Activated naive CD8-positive, alpha-beta T cell treated with anti-CD3 and anti-CD28 coated beads, Interleukin-2, amount 10 ng/mL, durations not matched to agents 7 days and 5 days (primary cell): ENCODE measurements at places on chromosomes 11 and 22. TPM values are rescaled to one million over a fixed set of nuclear protein-coding genes. Genes with fewer than 3 reads are reported as not detected.

Gene TBX10
- total RNA-seq: not detected

Gene MUC2
- not detected for total RNA-seq

Gene KCNC1
- not detected for total RNA-seq

DNA sequence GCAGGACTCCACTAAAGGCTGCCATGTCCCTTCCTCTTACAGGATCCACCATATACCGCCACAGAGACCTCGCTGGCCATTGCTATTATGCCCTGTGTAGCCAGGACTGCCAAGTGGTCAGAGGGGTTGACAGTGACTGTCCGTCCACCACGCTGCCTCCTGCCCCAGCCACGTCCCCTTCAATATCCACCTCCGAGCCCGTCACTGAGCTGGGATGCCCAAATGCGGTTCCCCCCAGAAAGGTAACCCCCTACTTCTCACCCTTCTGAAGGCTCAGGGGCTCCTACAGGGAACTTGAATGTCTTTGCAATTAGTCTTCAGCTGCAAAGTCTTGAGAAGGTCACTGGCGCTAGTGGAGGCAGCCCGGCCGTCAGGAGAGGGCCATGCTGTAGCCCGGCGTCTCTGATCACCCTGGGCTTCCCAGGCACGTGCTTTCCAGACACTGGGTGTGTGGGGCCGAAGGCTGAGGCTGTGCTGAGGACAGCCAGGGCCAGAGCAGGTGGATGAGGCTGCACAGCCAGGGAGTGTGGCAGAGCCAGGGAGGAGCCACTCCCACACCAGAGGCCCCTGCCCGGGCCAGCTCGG, 30.0 kb upstream of the MUC5B start:
- peak; percentile 12 for DNase-seq
- no peaks in the 10 kb centered on the region for H3K27me3 ChIP-seq
- H3K4me3 ChIP-seq: no peak overlapping the region
- H3K27ac ChIP-seq: no peak overlapping the region

DNA sequence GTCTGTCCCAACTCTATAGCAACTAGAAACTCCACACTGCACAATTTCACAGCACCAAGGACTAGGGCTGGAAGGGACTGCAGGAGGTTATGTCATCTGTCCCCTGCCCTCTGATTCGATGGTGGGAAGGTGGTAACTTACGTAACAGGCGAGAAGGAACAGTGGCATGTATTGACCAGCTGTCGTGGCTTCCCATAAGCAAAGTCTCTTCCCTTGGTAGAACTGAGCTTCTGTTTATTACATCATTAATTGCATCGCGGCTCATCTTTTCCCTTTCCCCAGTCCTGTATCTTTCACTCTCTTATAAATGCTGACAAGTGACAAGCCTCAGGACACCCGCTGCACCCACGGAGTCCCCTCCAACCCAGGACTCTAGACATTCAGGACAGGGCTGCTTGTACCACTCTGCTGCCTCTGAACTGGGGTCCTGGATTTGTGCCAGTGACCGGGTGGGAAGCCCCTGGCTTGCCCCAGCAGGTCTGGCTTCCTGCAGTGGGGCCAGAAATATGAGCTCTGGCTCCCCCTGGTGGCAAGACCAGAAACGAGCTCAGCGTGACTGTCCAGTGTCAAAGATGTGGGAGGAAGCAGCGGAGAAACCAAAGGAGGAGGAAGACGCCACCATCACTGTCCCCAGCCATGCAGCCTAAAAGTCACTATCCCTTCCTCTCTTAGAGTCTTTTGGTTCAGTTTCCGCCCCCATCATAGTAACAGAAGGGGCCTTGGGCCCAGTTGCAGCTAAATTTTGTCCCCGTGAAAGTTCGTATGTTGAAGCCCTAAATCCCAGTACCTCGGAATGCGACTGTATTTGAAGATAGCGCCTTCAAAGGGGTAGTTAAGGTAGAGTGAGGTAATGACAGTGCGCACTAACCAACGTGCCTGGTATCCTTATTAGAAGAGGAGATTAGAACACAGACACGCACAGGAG, 84.5 kb downstream of the ISX start:
- peaks cover 6% of the 10 kb centered on the region for H3K4me1 ChIP-seq
- H3K4me3 ChIP-seq: no peak overlapping the region
- no peaks in the 10 kb centered on the region for H3K36me3 ChIP-seq
- peaks cover 3% of the 10 kb centered on the region for H3K27me3 ChIP-seq

- H3K4me1 ChIP-seq: peaks cover 25% of the 10 kb centered on the region
- H3K4me3 ChIP-seq: peak overlapping the region; percentile 57
- peaks cover 6% of the 10 kb centered on the region for H3K36me3 ChIP-seq
- DNase-seq: no peak
- peak overlapping the region; percentile 42 for H3K27ac ChIP-seq
Observed at GRCh38 chr11:31804312-31805036, 6.6 kb downstream of the PAX6 start.

DNA sequence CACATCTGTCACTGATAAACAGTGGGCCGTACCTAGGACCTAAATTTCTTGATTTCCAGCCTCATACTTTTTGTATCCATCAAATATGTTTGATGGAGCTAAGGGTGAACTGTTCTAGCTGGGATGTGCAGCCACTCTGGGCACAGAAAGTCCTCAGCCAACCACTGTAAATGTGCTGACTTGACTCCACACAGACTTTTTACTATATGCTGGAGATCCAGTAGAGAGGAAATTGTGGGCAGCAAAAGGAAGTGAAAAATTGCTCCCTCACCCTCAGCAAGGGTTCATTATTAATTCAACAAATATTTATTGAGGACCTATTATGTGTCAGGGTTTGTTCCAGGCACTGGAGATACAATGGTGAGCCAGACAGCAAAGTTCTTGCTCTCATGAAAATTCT, 54.2 kb upstream of the AMPD3 start:
- peaks cover 8% of the 10 kb centered on the region for H3K27me3 ChIP-seq

- no peak for DNase-seq
- H3K4me3 ChIP-seq: no peak overlapping the region
- no peaks in the 10 kb centered on the region for H3K27me3 ChIP-seq
- no peak overlapping the region for H3K27ac ChIP-seq
- H3K4me1 ChIP-seq: peaks cover 8% of the 10 kb centered on the region
- peaks cover 6% of the 10 kb centered on the region for H3K36me3 ChIP-seq
Observed at GRCh38 chr11:67177399-67178281, 58.6 kb downstream of the KDM2A start.

DNA sequence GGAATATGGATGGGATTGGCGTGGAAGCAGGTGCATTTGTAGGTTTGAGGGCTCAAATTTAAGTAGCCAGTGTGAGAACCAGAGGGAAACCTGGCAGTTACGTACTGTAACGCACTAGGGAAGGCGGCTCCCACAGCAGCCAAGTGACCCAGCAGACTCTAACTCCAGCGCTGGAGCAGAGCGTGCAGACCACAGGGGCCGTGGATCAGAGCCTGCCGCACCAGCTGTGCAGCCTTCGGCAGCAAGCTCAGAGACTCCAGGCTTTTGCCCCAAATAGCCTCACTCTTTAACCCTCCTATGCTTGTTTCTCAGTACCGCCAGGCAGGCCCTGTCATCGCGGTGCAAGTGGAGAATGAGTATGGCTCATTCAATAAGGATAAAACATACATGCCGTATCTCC, 12.3 kb downstream of the GLB1L3 start:
- H3K4me3 ChIP-seq: no peak overlapping the region
- H3K27me3 ChIP-seq: no peaks in the 10 kb centered on the region
- no peak for DNase-seq
- H3K4me1 ChIP-seq: no peaks in the 10 kb centered on the region

- DNase-seq: no peak
- H3K4me3 ChIP-seq: no peak overlapping the region
- no peaks in the 10 kb centered on the region for H3K36me3 ChIP-seq
Observed at GRCh38 chr11:45385844-45386243, 99.7 kb upstream of the SYT13 start.
